Inflammatory macrophage (primary cell): ENCODE measurements at places on chromosomes 2 and 18.

DNA sequence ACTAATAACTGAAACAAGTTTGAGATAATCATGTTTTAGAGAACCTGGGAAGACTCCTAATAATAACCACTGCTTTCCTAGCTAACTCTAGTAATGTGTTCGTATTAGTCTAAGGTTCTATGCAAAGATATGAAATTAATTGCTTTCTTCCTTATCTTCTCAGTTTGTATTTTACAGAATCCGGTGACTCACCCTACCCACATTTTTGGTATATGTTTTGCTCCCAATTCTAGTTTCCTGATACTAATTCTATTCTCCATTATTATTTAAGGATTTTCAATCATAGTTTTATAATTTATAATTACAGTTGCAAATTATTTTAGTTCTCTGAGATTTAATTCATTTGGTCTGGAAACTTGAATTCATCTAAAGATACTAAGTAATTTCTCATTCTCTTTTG is 394.6 kb upstream of the SETBP1 start:
- DNase-seq: no peak

- peak; percentile 21 for DNase-seq
These were observed 818.2 kb downstream of the SATB2 start for GRCh38 chr2:198639580-198639979.

GRCh38 chr18:10834128-10834815 is 308.4 kb downstream of the NAPG start:
- no peak for DNase-seq

GRCh38 chr2:38215993-38216392 is 140.0 kb upstream of the CYP1B1 start:
- DNase-seq: no peak

GRCh38 chr18:76979111-76979751 is 153.4 kb downstream of the MBP start:
- no peak for DNase-seq

GRCh38 chr2:16824472-16824871 is 158.8 kb upstream of the CYRIA start:
- no peak for DNase-seq

GRCh38 chr2:65186093-65186868 is 41.4 kb upstream of the ACTR2 start:
- no peak for DNase-seq

DNA sequence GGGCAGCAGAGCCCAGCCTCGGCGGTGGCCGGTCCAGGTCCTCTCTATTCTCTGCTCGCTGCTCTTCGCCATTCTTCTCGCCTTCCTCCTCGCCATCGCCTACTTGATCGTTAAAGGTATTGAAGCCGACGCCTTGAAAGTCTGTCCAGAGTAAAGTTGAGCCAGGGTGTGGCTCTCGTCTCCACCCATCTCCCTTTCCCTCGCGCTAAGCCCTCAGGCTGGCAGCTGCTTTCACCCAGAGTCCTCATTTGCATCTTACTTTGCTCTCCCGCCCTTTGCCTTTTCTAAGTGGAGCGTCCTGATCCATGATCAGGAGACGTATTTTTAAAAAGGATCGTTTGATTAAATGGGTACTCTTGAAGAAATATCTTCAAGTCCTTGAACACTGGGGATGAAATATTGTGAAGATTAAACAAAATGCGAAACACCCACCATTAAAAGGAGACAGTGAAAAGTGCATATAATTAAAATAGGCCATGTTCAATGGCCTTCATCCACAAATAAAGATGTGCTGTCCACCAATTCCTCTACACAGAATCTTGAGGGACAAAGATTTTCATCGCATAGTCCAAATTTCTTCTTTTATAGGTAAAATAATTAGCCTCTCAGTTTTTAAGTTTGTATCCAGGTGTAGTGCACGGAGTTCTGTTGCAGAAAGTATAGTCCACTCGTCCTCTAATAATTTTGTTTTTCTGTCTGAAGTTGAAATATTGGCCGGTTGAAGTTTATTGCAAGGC is 657 bp downstream of the ARL6IP6 start:
- peak; percentile 54 for DNase-seq
